Naive thymus-derived CD4-positive, alpha-beta T cell (primary cell): ENCODE measurements at places on chromosomes 11 and 22. TPM values are rescaled to one million over a fixed set of nuclear protein-coding genes. Genes with fewer than 3 reads are reported as not detected.

DNA sequence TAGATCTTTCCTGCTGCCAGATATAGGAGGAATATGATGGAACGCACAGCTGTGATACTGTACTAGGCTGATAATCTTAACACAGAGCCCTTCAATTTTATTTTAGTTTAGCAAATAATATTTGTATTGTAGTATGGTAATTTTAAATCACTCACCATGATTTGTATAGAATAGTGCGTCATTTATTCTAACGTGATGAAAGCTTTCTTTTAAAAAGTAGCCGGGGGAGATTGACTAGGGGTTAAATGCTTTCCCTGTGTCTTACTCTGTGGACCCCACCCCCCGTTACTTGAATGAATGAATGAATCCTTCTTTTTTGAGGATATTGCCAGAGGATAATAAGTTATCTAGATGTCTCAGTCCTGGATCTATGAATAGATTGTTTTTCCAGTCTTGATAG is 72.1 kb downstream of the CECR2 start:
- no peak for DNase-seq

- DNase-seq, result no peak
These were observed at the start of gene ALDH3B1 for GRCh38 chr11:68010090-68011041. ALDH3B1 (plus strand) TSS chr11:68010327; CDS start chr11:68015298, 4,971 bp downstream.

- no peak for DNase-seq
These were observed at the start of gene BTBD18 for GRCh38 chr11:57751676-57752253. BTBD18 (minus strand) TSS chr11:57751819; CDS start chr11:57751188, 631 bp downstream.

GRCh38 chr11:64711956-64712362 is 11.0 kb downstream of the NRXN2 start:
- no peak for DNase-seq

DNA sequence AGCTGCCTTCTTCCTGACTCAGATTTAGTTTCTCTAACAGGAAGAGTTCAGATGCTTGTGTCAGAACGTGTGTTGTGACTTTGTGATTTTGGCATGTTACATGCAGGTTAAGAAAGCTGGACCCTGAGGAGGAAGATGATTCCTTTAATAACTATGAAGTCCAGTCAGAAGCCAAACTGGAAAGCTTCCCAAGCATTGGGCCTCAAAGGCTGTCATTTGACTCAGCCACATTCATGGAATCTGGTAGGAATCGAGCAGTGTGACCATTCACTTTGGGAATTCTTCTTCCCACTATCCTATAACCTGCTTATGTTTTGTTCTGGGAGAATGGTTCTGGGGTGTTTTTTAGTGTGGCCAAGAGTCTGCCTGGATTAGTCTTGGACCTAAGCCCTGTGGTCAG is 48.0 kb downstream of the CABIN1 start:
- no peak for DNase-seq

GRCh38 chr11:31805037-31805628 is 6.0 kb downstream of the PAX6 start:
- DNase-seq, result no peak

- no peak for DNase-seq
These were observed 1.1 kb upstream of the MRGPRX4 start for GRCh38 chr11:18171377-18172000.

DNA sequence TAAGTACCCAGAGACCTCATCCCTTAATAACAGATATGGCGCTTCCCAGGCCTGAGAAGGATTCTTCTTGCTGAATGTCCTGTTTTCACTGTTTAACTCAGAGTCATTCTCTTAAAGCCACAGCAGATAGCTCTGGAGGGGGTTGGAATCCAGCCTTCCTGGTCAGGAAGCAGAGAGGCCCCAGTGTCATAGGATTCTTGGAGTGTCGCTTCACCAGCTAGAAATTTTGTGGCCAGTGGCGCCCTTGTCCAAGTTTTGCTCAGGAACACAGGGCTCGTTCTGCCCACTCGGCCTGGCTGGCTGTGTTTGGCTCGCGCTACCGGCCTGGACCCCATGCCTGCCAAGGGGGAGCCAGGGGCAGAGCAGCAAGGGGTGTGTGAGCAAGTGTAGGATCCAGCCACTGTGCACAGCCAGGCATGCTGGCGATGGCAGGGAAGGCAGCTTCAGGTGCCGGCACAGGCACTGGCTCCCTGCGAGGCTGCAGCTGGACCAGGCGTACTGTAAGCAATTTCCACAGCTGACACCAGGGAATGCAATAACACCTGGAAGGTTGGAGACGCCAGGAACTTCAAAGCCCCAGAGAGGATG is 214.8 kb upstream of the SESN3 start:
- DNase-seq, result no peak

DNA sequence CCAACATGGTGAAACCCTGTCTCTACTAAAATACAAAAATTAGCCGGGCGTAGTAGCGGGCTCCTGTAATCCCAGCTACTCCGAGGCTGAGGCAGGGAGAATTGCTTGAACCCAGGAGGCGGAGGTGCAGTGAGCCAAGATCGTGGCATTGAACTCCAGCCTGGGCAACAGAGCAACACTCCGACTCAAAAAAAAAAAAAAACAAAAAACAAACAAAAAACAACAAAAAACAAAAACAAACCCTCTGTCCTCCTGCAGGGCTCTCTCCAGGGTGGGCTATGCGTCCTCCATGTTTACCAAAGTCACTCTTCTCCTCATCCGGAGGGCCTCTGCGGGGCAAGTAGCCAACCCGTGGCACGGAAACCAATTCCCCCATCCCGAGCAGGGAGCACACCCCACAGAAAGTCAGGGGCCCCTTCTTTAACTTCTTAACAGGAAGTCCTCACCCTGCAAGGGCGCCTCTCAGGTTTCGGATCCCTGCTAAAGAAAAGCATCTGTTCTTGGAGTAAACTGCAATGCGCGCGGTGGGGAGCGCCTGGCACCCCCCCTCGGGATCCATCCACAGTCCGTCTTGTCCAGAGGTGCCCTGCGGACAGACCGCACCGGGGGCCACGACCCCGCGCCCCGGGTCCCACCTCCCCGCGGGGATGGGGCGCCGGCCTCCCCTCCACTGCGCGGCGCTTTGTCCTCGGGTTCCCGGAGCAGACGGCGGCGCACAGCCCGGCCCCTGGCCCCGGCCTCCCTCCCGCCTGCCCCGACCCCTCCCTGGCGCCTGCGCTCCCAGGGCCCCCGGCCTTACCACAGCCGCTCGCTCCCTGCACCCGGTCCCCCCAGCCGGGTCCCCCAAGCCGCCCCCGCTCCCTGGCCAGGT is 712 bp downstream of the CERK start:
- DNase-seq, result peak; percentile 47

DNA sequence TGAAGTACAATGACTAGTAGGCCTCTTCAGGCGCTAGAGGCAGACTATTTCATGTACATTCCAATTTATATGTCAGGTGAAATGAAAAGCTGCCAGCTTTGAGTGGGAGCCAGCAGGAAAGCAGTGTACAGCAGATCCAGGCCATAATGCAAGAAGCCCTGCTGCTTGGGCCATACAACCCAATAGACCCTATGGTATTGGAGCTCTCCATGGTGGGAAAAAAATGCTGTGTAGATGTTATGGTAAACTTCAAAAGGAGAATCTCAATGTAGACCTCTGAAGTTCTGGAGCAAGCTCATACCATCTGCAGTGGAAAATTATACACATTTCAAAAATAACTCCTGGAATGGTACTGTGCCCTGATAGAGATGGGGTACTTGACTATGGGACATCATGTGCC is 71.5 kb upstream of the CD82 start:
- no peak for DNase-seq

INS gene
- total RNA-seq, result not detected in 2 replicates

- DNase-seq, result no peak
These were observed 53.0 kb downstream of the LARGE1 start for GRCh38 chr22:33867118-33867866.

CECR2 gene
- total RNA-seq, result 0.37 TPM

DNA sequence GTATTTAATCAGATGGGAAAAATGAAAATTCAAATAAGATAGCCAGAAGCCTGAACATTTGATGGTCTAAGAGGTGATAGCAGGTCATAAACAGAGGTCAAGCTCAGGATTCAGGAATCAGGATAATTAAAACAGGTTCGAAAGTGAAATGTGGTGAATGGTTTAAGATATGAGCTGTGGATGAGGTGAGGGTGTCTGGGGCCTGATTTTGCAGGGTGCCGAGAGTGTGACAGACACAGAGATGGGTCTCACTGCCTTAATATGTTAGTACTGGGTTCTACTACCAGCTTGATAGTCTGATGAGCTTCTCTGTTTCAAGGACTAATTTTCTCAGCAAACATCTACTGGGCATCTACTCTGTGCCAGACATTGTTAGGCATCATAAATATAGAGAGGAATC is 19.9 kb upstream of the EMSY start:
- DNase-seq, result no peak

NXPE4 gene
- not detected in 2 replicates for total RNA-seq

DNA sequence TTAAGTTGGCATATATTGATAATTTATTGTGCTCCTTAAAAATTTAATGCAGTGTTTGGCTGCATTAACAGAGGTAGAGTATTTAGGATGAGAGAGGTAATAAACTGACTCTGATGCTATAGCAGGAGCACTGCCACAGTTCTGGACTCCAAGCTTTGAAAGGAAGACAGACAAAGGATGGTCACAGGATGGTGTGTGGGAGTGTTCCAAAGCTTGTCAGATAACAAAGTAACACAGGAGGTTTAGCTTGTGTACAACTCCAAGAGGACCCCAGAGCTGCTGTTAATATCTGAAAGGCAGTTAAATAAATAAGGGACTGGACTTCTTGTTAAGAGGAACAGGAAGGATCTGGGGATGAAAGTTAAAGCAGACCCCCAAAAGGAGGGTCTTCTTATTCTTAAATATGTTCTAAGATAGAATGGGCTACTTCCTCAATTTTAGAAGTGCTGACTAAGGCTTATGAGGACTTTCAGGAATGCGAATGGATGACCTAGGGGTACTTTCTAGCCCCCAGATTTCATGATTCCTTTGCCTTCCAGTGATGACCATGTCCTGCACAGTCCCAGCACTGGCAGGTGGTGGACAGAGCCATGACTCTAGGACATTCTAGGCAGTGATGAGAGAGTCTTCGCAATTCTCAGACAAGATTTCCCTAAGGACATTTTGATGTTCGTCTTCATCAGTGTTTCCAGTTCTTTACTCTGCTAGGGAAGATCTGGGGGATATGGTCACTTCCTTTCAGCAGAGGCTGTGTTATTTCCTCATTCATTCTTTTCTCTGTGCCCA is 149.1 kb upstream of the RASSF10 start:
- no peak for DNase-seq

DNA sequence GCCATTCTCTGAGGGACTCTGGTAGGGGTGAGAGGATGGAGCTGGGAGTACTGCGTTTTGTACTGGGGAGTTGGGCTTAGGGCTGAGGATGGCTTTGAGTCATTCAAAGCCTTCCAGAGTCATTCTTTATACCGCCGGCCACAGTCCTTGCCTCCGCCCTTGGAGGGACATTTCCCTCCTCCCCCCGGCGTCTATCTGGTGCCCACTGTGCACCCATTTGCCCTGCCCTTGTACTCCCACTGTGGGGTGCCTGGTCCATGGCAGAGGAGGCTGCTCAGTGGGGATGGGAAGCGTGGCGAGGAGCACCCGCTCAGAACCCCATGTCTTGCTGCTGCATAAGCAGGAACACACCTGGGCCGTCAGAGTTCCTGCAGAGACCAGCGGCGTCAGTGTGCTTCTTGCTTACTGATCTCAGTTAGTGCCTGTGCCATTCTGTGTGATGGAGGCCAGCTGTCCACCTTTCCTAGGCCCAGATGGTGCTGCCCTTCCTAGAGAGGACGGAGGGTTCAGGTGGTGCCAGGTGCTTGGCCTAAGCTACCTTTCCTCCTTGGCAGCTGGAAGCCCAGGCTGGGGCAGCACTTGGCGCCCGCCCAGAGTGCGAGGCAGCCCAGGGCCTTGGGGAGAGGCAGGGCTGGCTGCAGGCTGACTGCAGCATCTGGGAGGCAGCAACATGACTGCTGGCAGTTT is 23.3 kb upstream of the TMEM191C start:
- DNase-seq, result peak; percentile 16

GRCh38 chr11:88415495-88415894 is 78.0 kb upstream of the CTSC start:
- no peak for DNase-seq

- no peak for DNase-seq
These were observed 3.6 kb downstream of the SLC43A1 start for GRCh38 chr11:57511741-57512430.

- no peak for DNase-seq
These were observed 81.0 kb upstream of the FGF3 start for GRCh38 chr11:69899957-69900821.

PTPRCAP gene
- total RNA-seq, result 352 and 357 TPM in 2 replicates

RFPL1 gene
- 0.24 TPM for total RNA-seq

DNA sequence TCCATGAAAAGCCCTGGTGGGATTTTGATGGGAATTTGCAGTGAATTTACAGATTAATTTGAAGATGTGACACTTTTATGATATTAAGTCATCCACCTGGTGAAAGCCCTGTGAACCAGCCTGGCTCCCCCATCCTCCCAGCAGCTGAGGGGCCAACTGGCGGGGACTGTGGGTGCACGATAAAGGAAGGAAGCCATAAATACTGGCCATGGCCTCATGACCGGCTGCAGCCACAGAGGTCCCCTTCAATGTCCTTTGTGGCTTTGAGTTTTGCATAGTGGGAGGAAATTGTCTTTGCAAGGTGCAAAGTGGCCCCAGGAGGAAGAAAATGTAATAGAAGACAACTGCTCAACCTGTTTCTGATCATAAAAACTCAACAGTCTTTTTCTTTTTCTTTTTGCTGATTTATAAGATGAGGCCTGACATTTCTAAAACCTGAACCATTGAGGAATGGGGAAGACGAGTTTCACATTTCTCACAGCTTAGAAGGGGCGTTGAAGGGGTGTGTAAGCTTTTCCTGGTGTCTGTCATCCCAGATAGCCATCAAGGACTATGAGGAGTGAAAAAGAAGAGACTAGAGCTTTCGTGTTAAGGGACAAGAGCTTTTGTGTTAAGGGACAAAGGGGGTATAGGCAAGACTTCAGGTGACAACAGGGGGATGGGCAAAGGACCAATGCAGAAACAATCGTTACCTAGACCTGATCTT is 6.3 kb upstream of the NDUFV1 start:
- DNase-seq, result no peak

DNA sequence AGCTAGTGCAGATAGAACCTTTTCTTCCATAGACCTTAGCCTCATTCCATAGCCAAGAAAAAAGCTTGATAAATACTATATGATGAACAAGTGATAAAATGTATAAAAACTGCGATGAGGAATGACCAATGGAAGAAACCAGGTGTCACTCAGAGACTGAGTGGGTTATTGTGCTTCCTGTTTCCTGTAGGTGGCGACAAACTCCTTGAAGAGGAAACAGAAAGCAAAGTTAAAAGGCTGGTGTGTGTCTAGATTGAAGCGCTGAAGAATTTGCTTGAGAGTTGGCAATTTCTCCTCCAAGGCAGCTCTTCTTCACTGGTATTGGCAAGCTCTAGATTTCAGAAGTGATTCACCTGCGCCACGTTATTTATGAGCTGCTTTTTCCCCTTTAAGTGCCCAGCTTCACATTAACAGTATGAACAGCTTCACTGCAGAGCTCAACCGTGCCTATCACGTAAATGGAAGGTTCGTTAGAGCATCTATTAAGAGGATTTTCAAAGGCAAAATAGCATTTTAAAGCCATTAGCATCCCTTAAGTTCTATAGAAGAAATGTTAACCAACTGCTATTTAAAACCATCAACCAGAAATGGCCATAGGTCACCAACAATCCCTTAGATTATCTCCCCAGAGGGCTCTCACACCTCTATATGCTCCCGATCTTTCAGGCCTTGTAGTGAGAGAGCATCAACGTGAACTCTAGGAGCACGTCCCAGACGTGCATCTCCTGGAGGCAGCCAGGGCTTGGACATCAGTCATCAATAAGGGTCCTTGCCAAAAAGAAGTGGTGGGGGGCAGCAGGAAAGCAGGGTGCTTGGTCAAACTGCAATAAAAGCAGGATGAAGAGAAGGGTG is 179.4 kb downstream of the CADM1 start:
- DNase-seq, result peak; percentile 21
